ENCODE measurements at places on chromosomes 1 and 21.

DNA sequence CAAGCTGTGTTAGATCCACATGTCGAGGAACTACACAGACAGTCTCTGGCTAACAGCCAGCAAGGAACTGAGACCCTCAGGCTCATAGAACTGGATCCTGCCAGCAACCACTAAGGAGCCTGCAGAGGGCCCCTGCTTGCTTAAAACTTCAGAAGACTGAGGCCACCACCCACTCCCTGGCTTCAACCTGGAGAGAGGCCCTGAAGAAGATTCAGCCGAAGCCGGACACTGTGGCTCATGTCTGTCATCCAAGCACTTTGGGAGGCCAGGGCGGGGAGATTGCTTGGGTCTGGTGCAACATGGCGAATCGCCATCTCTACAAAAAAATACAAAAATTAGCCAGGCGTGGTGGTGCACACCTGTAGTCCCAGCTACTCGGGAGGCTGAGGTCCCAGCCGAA lies 92.6 kb upstream of the TMPRSS2 start:
- no peak for DNase-seq

- DNase-seq = no peak
Measured at GRCh38 chr1:245493029-245493428, 338.2 kb downstream of the KIF26B start.

DNA sequence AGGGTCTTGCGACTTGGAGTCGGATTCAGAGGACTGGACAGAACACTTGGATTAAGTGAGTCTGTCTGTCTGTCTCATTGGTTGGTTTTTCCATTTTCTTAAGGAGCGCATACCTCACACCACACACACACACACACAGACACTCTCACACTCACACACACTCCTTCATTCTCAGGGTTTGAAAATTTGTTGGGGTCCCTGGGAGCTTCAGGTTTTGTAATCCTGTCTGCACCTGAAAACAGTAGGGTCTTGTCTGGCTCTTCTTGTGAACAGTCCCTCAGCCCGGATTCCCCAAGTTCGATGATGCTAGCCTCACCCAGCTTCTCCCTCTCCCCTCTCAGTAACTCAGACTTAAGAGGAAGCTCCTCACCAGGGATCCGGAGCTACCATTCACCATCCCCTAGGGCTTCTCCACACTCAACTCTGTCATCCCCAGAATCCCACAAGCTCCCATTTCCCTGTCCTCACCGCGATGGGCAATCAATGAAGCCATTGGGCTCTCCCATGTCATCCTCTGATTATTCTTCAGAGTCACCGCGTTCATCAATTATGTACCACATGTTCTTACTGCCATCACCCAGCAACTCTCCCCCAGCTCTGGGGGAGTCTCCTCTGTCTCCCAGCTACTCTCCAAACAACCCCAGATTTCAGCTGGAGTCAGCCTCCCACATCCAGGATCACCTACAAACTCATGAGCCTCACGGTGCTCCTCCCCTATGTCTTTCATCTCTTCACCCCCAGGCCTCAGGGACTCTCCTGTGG lies 1530.9 kb upstream of the TPTE start:
- DNase-seq = no peak

- peak; percentile 26 for DNase-seq
Measured at GRCh38 chr1:39102537-39103327, 76.6 kb downstream of the NDUFS5 start.

- no peak for DNase-seq
Measured at GRCh38 chr1:64981601-64982533, 15.5 kb upstream of the JAK1 start.

DNA sequence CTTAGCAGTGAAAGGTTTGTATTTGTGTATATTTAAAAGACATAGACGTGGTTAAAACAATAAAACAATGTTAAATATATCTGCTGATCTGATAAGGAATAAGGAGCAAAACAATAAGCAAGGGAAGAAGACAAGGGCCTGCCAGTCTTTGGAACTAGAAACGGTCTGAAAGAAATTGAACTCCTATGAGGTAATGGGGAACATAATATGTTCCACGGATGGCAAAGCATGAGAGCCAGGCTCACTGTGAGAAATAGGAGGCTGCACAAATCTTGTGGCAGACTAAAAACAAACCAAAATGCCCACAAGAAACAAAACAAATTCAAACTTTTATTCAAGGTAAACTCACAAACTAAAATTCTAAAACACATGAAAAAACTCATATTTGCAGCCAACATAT lies 150.5 kb downstream of the NTMT2 start:
- DNase-seq = no peak

GRCh38 chr1:235057385-235058306 lies 71.0 kb downstream of the TOMM20 start:
- no peak for DNase-seq

DNA sequence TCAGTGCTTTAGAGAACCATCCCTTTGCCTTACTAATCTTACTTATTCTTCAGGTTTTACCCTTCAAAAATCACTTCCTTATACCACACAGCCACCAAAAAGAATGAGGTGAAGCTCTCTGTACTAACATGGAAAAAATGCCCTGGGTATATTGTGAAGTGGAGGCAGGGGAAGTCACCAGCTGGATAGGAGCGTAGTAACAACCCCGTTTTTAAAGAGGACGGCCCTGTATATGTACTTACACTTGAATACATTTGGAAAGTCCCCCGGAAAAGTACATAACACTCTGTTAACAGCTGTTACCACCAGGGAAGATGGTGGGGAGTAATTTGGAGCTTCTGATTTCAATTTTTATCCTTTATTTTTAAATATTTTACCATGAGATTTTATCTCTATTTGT lies 28.2 kb upstream of the KHDRBS1 start:
- DNase-seq = no peak

- no peak for DNase-seq
Measured at GRCh38 chr1:1153874-1154273, 19.8 kb upstream of the TTLL10 start.

DNA sequence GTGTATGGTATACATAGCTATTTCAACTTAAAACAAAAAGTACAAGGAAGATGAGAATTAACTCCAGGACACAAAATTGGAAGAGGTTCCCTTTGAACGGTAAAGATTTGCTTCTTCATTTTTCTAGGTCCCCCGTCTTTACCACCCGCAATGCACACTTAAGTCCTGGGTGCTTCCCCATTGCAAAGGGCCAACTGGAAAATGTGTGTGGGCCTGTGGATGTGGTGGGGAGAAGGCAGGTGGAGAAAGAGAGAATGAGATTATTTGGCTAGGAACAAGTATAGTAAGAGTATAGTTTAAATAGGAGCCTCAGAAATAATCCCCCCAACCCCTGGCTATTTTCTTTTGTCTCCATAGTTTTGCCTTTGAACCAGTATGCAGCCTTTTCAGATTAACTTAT lies 115.4 kb downstream of the HLX start:
- DNase-seq = no peak

- no peak for DNase-seq
Measured at GRCh38 chr1:119791377-119791776, 19.9 kb downstream of the REG4 start.

DNA sequence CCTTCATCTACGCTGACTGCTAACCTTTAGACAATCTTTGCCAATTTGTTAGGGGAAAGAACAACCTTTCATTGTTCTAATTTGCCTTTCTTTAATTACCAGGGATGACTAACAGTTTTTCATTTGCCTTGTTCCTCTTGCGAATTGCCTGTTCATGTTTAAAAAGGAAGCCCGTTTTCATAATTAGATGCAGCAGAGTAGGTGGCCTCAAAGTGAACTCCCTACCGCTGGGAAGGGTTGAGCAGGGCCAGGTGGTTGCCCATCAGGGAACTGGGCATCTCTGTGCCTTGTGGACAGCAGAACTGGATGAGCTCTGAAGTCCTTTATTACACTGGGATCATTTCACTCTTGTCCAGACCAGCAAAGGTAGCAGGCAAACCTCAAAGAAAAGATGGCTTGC lies 59.0 kb downstream of the HIVEP3 start:
- no peak for DNase-seq

- no peak for DNase-seq
Measured at GRCh38 chr1:8144323-8144722, 118.2 kb upstream of the ERRFI1 start.

DNA sequence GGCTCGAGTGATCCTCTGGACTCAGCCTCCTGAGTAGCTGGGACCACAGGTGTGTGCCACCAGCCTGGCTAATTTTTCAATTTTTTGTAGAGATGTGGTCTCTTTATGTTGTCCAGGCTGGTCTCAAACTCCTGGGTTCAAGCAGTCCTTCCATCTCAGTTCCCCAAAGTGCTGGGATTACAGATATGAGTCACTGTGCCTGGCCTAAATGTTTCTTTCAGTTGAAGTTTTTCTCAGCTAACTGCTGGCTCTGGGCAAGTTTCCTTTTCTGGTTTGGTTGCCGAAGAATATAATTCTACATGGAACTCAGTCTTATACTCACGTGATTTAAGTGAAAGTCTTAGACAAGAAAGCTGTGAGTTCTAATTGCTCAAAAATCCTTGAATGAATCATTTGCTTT lies 57.0 kb downstream of the SASS6 start:
- no peak for DNase-seq

- peak; percentile 51 for DNase-seq
Measured at GRCh38 chr1:11650331-11650991, 3.8 kb downstream of the FBXO2 start.

DNA sequence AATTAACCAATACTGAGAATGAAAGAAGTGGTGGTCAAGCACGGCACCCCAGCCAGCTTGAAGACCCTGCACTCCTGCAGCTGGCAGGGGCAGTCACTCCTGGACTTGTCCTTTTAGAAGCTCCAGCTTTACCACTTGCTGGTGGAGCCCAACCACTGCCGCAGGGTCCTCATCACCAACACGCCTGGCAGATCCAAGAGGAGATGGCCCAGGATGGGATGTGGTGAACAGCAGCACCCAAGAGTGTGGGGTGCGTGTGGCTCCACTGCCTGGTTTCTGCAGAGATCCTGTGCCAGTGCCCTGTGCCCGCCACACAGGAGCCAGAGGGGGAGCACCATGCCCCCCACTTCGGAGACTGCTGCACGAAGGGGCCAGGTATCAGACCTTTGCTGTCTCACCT lies 13.5 kb downstream of the CR1L start:
- DNase-seq = no peak

GRCh38 chr1:238111081-238111480 lies 220.4 kb upstream of the ZP4 start:
- no peak for DNase-seq

DNA sequence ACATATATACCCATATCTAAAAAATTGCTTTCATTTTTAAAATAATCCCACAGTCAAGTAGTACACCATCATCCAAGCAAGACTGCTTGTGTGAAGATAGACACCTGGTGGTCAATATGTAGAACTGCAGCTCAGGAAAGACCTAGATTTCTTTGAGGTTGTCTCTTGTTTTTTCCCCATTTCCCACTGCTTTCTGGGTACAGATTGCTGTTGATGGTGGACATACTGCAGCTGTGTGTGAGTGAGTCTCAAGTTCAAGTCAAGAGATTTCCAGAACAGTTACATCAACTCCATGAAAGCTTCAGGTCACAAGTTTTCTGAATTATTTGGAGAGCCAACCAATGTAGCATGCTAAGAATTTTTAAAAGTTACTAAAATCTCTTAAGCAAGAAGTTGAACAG lies 306.4 kb downstream of the DUSP10 start:
- DNase-seq = no peak

DNA sequence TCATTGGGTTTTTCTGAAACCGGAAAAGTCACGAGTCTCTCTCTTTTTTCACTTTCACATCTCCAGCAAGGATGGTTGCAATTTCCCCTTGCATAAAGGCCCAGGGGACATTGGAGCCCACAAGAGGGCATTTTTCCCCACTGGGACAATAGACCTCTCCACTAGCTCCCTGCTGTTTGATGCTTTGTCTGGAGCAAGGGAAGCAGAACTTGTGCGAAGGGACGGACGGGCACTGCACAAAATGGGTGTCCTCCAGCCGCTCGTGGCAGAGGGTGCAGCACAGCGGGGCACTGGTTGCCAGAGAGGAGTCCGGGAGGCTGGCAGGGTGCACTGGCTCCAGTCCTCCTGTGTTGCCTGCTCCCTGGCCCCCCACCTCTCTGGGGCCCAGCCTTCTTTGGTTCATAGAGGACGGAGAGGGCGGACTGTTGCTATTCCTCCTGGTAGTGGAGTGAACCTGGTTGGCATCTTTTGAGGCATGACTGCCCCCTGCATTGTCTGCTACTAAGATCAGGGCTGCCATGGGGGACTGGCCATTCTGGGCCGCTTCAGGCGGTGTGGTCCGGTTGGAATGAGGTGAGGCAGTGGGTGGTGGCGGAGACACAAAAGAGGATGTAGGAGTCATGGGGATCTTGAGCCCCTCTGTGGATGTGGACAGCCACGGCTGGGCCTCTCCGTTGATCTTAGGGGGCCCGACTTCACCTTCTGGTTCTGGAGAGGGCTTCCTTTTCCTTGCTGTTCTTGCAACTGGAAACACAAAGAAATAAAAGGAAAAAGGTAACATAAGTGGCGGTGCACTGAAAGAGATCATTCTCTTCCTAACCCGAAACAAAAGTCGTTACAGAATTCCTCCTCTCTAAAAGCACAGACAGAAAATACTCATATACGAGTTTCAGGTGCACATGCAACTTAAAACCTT lies 2.6 kb downstream of the IRF2BP2 start:
- DNase-seq = no peak

DNA sequence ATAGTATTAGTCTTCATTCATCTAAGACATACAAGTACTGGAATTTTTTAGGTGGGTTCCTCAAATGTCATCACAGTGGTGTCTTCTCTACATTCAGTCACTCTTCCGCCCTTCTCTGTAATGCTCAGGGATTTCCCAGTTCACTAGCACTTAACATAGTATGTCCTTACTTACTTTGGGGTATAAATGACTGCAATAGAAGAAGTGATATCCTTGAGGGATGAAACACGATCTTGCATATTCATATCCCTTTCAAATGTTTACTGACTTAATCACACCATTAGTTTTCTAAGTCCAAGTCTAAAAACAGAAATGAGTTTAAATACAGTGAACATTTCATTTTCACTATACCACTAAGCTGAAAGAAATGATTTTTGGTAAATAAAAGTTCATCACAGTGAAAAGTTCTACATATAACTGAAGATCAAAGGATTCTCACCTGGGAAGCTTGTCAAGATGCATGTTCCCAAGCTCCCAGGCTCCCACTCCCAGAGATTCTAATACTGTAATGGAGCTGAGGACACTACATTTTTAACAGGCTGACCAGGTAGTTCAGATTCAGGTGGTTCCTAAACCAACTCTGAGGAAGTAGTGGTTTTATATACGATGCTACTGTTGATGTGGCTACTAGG lies 29.7 kb downstream of the MRPL39 start:
- no peak for DNase-seq

- DNase-seq = no peak
Measured at GRCh38 chr1:99829269-99829668, 20.9 kb upstream of the AGL start.

DNA sequence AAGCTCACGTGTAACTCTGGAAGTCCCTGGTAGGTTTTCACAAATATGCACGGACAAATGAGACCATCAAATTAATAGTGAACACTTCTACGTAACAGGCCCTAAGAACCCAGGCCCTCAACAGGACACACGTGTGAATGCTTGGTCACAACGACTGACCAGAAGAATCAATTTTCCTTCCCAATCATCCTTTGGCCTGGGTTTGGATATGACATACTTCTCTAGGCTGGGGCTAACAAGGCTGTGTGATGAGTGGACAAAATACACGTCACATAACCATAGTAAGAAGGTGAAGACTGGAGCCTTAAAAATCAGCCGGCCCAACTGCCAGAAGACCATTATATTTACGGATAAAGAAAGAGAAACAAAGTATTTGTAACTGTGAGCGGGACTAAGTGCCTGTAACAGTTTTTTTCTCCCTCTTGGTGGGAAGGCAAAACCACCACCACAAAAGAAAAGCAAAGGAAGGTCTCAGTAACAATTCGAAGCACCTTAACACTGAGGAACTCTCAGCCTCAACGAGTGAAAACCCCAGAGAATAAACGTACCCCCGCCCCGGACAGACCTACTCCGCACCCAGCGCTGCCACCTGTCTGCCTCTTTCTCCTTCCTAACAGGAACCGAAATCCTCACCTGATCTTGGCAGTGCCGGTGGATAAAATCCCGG lies 450 bp downstream of the SDE2 start:
- DNase-seq = no peak

Data from anterior cingulate cortex (tissue), 58 donors.